ENCODE measurements at places on chromosomes 7 and 10.
A peak's percentile ranks its signal among the peaks of the same experiment; 100 is the strongest.

- DNase-seq, result peak; percentile 28
These were observed 5.7 kb upstream of the PRR15 start for GRCh38 chr7:29557954-29558353.

DNA sequence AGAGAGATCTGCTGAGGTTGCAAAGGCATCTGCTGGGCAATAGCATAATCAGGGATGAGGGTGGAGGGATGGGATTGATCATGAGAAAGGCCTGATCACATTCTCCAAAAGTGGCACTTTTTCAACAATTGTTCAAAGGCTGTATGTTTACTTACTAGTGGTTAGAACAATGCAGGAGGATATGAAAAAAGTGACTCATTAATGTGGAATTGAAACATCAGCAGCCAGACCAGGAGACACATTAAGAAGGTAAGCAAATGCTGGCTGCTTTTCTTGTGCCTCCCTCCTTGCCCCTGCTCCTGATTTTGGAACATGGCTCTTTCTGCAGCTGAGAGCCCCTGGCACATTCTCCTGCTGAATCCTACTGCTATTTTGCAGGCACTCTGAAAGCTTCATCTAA, 63.5 kb downstream of the FAM204A start:
- DNase-seq, result peak; percentile 25

- DNase-seq, result peak; percentile 90
These were observed 83.3 kb upstream of the MKLN1 start for GRCh38 chr7:131244259-131244852.

- DNase-seq, result no peak
These were observed 64.0 kb downstream of the TNS3 start for GRCh38 chr7:47517821-47518480.

GRCh38 chr7:70647801-70648498, 484.0 kb upstream of the GALNT17 start:
- DNase-seq, result peak; percentile 69

DNA sequence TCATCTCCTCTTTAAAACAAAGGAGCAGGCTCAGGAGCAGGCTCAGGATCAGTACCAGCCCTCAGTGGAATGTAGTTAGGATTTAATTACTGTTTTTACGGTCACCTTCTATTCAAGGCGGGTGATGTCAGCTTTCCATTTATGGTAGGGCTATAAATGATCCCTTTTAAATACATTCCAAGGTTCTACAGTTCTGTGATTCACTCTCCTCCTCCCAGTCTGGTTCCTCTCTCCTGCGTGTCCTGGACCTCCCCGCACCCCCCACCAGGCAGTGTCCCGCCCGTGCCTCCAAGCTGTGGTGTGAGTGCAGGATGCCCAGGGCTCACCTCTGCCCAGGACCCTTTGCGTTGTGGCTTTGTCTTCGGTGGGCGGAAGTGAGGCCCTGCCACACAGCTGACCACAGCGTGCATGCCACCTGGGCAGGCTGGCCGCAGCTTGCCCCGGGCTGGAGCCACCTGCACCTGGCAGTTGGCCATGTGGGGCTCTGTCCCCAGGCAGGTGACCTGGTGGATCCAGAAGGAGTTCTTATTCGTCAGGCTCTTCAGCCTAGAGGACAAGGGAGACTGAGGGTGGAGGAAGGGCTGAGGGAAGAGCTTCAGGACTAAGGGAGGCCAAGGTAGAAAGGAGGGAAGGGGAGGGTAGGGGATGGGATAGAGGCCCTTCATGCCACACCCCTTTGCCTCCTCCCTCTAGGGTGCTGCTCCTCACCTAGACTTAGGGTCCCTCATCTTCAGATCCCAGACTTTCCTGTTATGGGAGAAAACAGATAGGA, 9.1 kb downstream of the LOXL4 start:
- no peak for DNase-seq

DNA sequence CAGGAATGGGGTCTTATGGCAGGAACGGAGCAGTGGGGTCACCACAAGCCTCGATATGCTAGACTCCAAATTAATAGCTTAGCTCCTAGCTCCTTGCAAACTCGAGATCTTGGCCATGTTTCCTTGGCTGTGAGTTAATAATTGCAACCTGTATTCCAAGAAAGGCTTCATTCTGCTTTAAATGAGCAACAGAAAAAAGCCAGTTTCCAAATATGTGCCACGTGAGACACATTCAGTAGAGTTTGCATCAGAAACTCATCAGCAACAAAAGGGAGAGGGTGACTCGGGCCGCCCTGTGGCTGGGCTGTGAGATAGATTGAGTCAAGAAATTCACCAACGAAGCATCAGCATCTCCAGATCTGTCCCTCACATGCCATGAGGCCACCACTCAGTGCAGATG, 112.0 kb downstream of the NPTX2 start:
- DNase-seq, result no peak

DNA sequence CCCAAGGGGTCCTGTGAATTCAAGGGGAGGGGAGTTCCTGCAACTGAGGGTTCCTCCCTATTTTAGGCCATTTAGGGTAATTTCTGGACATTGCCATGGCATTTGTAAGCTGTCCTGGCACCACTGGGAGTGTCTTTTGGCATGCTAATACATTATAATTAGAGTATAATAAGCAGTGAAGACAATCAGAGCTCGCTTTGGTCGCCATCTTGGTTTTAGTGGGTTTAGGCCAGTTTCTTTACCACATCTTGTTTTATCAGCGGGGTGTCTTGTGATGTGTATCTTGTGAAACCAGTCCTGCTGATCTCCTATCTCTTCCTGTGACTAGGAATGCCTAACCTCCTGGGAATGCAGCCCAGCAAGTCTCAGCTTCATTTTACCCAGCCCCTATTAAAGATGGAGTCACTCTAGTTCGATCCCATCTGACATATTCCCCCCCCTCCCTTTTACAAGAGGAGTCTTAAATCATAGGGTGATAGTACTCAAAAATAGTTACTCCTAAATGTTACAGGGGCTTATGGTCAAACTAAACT, 43.2 kb downstream of the SVOPL start:
- DNase-seq, result no peak

DNA sequence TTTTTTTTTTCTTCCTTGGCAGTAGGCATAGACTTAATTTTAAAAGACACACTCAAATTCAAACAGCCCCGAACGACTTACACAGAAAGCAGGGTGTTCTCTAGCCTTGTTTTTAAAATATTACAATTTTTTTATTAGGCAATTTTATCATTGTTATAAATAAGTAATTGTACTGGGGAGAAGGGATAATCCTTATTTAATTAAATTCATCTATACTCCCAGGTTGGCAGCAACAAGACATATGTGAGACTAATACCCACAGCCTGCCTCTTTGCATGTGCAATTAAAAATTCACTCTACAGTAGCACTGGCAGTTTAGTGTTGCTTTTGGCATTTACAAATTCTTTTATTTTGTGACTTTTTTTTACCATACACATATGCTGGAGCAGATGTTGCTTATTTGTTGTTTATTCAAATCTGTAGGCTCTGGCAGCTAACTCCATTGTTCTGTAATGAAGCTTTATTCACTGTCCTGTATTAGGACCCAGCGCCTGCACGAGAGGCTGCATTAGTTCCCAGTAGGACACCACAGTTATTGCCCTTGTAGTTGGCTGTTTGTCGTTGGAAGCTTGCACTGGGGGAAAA, 84.9 kb upstream of the PPP1R17 start:
- no peak for DNase-seq

GRCh38 chr7:11335947-11336346, 362.3 kb downstream of the PHF14 start:
- DNase-seq, result no peak

DNA sequence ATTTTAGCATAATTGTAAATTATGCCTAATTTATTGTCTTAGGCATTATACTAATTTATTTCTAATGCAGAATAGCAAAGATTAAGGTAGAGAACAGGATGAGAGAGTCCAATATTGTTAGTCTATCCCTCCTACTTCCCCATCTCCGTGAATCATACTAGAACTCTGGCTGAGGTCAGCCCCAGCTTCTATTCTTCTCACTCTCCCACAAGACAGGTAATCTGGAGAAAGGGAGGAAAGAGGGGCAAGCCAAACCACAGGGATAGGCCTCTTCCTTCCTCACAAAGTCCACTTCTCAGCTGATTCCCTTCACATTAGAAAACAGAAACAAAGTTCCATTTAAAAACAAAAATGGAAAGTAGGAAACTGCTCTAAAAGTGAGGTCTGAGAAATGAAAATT, 117.5 kb upstream of the LAMB4 start:
- no peak for DNase-seq

GRCh38 chr10:1523221-1523620, 214.1 kb downstream of the ADARB2 start:
- no peak for DNase-seq

GRCh38 chr10:95791425-95791979, 35.5 kb downstream of the ENTPD1 start:
- DNase-seq, result no peak

GRCh38 chr10:126783806-126784557, 113.5 kb upstream of the C10orf90 start:
- DNase-seq, result no peak

GRCh38 chr10:4763960-4764428, 62.0 kb upstream of the AKR1E2 start:
- peak; percentile 60 for DNase-seq

Measured in AG08395 (cell line).